CD8-positive, alpha-beta memory T cell (primary cell): ENCODE measurements at places on chromosomes 16 and 17. TPM values are rescaled to one million over a fixed set of nuclear protein-coding genes. Genes with fewer than 3 reads are reported as not detected.

- DNase-seq: no peak
Measured at GRCh38 chr17:59345476-59345875, 14.0 kb downstream of the YPEL2 start.

GRCh38 chr17:66426397-66427033 lies 124.1 kb downstream of the PRKCA start:
- peak; percentile 67 for DNase-seq

DNA sequence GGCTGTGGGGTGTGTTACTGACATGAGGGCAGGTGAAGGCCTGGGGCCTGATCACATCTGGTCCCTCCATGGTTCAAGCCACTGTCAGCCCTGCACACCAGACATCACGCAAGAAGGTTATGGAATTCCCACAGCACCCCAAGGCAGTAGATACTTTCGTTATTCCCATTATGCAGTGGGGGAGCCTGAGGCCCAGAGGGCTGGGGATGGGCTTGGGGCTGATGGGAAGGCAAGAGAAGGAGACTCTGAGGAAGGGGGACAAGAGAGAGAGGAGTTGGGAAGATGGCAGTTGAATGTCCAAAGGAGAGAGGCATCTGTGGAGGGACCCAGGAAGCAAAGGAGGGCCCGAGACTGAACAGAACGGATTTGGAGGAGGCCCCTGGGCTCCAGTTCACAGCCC lies 34.7 kb downstream of the TRPV2 start:
- no peak for DNase-seq

GRCh38 chr17:45294506-45294905 lies 22.3 kb downstream of the MAP3K14 start:
- no peak for DNase-seq

- no peak for DNase-seq
Measured at GRCh38 chr16:7270006-7270405, 62.6 kb upstream of the RBFOX1 start.

DNA sequence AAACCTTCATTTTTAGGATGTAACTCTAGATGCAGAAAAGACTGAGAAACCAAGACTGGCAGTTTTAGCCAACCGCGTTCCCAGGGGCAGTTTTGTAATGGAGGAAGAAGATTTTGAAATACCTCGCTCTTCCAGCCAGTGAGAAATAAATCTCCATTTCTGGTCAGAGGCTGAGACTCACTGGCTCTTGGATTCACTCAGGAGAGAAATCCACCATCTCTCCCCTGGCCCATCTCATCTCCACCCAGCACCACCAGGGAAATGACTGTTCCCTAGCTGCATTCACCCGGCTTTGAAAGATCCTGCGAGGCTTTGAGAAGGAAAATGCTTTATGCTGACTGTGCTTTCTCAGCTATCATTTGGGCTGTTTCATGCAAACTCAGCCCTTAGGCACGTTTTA lies 185.2 kb downstream of the SOX9 start:
- no peak for DNase-seq

DNA sequence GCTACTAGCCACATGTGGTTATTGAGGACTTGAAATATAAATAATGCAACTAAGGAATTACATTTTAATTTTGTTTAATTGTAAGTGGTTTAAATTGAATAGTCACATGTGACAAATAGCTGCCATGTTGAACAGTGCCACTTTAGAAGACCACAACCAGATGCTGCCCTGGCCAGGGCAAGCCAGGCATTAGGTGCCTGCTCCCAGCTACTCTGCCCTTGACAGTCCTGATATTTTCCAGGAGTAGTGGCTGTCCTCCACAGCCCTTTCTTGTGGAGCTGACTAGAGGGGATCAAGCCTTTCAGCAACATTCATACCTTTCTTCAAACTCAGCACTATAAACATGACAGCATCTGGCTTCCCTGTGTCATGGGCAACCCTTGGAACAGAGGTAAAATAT lies 31.0 kb downstream of the TMEM100 start:
- DNase-seq: no peak

- no peak for DNase-seq
Measured at GRCh38 chr16:26128296-26128695, 436.5 kb downstream of the HS3ST4 start.

DNA sequence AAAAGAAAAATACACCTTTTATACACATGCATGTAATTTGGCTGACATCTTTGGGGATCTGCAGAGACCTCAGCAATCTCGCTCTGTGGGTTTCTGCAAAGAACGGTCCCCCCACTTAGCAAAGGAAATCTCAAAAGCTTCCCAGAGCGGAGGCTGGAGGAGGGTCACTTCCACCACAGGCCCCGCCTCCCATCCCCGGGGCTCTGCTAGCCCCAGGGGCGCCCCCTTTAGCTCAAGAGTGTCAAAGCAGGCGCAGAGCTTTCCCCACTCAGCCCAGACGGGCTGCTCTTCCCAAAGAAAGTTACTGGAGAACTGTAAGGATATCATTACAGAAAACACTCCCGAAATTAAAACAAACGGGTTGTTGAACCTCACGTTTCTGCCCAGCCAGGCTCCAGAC lies 11.4 kb downstream of the SLC13A5 start:
- no peak for DNase-seq

GRCh38 chr16:12098429-12099310 lies 122.1 kb downstream of the SNX29 start:
- DNase-seq: no peak

DNA sequence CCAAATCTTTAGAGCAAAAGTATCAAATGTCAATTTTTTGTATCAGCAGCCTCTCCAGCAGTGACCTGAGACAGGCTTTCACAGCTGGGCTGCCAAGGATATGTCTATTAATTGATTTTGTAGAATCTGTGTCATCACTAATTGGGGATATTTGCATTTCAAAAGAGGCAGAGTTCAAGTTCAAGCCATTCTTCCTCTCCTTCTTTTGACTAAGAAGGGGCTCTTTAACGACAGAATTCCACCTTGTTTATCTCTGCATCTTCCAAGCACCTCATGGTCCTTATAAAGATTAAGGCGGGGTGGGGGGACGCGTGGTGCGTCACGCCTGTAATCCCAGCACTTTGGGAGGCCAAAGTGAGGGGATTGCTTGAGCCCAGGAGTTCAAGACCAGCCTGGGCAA lies 15.2 kb upstream of the BHLHA9 start:
- no peak for DNase-seq

- no peak for DNase-seq
Measured at GRCh38 chr17:21269394-21269793, 15.1 kb upstream of the MAP2K3 start.

DNA sequence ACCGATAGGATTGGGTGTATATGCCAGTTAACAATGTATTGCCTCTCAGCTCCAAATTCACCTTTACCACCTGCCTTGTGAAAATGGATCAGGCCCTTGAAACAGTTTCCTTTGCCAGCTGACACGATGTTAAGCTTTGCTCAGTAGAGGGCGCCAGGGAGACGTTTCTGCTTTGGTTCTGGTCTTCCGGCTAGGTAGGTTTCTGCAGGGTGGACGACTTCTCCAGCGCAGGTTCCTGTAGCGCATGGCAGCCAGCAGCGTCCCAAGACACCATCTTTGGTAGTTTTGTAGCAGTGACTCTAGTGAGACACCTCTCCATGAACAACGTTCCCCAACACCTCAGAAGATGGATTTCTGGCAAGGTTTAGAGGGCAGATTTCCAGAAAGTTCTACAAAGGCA lies 24.0 kb downstream of the SYCE1L start:
- no peak for DNase-seq

- DNase-seq: no peak
Measured at GRCh38 chr17:57624386-57624785, 120.7 kb downstream of the CCDC182 start.

DNA sequence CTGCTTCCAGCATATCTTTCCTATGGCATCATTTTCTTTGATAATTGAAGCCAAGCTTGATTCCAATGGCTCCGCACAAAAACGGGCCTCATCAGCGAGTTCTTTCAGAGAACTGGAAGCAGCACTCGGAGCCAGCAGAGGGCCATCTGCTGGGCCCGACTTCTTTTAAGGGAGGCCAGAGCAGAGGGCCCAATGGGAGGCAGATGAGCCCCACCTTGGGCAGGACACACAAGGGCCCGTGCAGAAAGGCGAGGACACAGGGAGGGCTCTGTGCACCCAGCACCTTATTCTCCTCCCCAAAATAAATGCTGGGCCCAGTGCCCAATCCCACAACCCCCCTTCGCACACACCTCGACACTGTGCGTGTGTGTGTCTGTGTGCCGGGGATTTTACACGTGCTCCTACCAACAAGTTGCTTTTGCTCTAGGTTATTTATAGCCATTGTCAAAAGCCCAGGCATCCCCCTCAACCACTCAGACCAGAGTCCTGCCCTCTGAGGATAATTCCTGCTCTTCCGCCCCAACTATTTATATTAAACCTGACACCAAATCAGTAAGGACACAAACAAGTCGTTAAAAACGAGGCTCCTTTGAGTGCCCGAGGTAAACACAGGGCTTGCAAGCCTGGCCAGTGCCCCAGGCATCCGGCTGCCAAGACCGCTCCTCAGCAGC lies 6.8 kb downstream of the AXIN2 start:
- DNase-seq: no peak

DNA sequence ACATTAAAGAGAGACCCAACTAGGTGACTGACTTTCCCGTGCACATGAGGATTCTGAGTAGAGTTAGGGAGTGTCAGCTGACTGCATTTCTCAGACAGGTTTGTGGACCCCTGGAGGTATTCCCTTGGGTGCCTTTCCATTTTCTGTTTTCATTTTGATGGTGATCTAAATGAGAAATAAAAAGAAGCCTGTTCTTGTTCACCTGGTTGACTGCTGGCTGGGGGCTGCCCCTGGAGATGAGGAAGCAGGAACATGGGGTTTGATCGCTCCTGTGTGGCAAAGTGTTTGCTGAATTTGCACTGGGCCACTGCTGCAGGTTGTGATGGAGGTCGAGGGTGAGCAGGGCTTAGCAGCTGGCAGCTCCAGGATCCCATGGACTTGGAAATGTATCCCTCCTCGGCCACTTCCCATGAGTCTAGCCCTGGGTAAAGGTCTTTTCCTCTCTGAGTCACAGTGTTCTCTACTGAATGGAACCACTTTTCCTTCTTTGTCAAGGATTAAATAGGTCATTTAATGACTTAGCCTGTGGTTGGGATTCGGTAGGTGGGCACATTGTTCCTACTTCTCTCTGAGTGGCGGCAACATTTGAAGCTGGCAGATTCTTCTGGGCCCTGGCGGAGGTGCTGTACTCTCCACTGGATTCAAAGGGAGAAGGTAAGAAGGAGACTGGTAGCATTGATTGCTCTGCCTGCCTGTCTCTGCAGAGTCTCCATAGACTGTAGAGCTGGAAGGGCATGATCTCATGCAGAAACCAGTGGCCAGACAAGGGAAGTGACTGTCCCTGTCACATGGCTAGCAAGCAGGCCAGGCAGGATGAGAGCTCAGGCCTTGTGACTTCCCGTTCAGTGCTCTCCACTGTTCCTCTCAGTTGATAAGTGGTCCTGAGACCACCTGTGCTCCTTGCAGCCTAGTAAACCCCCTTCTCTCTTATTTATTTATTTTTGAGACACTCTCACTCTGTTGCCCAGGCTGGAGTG lies 17.9 kb downstream of the SNX29 start:
- no peak for DNase-seq

- DNase-seq: no peak
Measured at GRCh38 chr17:44356241-44356640, 7.4 kb downstream of the FAM171A2 start.

GRCh38 chr16:57591086-57591869 lies 37.2 kb upstream of the ADGRG1 start:
- DNase-seq: peak; percentile 54

DNA sequence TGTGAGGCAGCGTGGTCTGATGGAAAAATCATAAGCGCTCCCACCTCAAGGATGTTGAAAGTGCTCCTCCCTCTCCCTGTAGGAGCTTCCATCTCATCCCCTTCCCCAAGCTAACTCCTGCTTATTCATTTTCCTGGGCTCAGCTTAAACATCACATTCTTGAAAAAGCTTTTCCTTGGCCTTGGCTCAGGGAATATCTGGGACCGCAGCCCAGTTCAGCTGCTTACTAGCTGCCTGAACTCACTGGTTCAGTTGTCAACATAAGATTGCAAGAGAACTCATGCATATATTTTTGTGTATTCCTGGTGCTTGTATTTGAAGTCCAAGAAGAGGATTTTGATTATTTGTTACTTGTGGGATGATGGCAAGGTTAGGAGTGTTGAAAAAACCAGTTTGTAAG lies 91.5 kb downstream of the UTP18 start:
- no peak for DNase-seq

DNA sequence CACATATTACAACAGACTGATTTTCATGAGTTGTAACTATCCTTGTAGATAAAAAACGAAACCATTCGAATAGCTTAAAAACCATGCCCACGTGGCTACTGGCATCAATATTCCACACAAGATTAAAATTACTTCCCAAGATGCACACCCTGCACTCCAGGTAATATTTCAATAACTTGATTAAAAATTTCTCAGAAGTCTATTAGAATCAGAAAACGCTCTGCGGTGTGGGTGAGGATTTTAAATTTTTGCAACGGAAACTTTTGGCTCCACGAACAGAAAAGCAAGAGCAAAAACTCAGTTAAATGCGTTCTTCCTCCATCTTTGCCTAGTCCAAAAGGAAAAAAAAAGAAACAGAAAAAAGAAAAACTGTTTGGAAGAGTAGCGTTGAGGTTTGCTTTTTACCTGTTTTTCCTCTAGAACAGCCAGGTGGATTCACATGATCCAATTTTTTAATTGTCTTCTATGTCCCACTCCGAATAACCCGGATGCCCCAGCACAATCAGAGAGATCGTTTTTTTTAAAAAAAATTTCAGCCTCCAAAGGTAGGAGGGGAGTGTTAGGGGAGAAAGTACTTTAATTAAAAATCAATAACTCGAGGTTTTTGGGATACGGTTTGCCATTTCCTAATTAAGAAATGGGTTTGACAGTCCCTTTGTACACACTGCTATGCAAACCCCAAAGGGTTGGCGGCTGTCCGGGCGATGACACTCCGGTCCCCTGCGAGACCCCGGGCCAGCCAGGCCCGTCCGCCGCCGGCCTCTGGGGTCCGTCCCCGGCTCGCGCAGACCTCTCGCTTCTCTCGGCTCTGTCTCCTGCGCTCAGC lies 708 bp upstream of the NFAT5 start:
- peak; percentile 37 for DNase-seq

GRCh38 chr17:79424471-79425185 lies 186.2 kb downstream of the RBFOX3 start:
- no peak for DNase-seq

DCAF7 gene
- 82.5 TPM for polyA plus RNA-seq

TMEM98 gene
- polyA plus RNA-seq: not detected

MYH2 gene
- polyA plus RNA-seq: not detected

GRAPL gene
- polyA plus RNA-seq: 1.1 TPM

CD300LD gene
- polyA plus RNA-seq: not detected

ST6GALNAC2 gene
- 2.9 TPM for polyA plus RNA-seq

GRB7 gene
- polyA plus RNA-seq: not detected

WFDC1 gene
- polyA plus RNA-seq: not detected

PARD6A gene
- polyA plus RNA-seq: 14.7 TPM

HOXB6 gene
- not detected for polyA plus RNA-seq

ABCA8 gene
- not detected for polyA plus RNA-seq

KRT25 gene
- polyA plus RNA-seq: not detected

IFI35 gene
- polyA plus RNA-seq: 73.2 TPM
